ENCODE measurements at places on chromosomes 11 and 22. TPM values are rescaled to one million over a fixed set of nuclear protein-coding genes. Genes with fewer than 3 reads are reported as not detected.
A peak's percentile ranks its signal among the peaks of the same experiment; 100 is the strongest.

TOB2 gene
- 17.1 TPM for polyA plus RNA-seq

PRR5 gene
- polyA plus RNA-seq: 17.9 TPM

SUSD2 gene
- polyA plus RNA-seq: 3.2 TPM

DNA sequence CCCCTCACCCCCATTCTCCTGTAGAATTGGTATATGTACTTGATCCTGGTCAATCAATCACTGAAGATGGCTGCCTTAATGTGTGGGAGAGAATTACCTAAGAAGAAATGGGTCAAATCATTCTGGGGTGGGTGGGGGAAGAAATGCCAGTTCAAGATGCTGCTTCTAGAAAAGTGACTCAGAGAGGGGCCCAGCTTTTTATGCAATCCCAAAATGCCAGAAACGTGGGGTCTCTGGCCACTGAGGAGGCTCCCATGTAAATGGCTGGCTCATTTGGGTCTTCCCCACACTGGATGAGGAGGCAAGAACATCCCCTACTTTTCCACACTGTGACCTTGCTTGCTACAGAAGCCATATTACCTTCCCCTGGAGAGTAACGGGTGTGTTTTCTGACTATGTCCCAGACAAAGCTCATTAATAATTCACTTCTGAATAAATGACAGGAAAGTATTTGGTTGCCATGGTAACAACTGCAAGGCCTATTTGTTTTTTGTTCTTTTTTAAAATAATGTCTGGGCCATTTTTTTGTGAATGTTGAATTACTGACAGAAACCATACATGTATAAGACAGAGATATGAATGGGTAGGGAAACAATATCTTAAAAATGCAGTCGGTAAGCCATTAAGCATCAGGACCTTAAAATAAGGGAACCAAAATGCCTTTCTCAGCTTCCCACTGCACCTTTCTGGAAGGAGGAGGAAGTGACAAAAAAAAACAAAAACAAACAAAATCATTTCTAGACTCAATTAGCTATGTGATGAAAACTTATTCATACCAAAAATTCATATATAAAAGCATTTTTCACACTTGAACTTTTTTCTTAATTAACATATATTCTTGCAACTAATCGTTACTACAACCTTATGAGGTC, 32.0 kb downstream of the SLC1A2 start:
- no peak overlapping the region for H3K27ac ChIP-seq
- DNase-seq: peak; percentile 51
- H3K4me3 ChIP-seq: no peak overlapping the region
- no peaks in the 10 kb centered on the region for H3K36me3 ChIP-seq
- H3K27me3 ChIP-seq: no peaks in the 10 kb centered on the region

- peaks cover 35% of the 10 kb centered on the region for H3K36me3 ChIP-seq
- no peaks in the 10 kb centered on the region for H3K27me3 ChIP-seq
- H3K27ac ChIP-seq: peak overlapping the region; percentile 78
- peak overlapping the region; percentile 64 for H3K4me3 ChIP-seq
- DNase-seq: peak; percentile 49
- H3K4me1 ChIP-seq: peaks cover 46% of the 10 kb centered on the region
These were observed 512 bp downstream of the SH3BP1 start for GRCh38 chr22:37639771-37640590.

GRCh38 chr22:30024231-30024630, 56.0 kb upstream of the HORMAD2 start:
- peaks cover 100% of the 10 kb centered on the region for H3K36me3 ChIP-seq
- H3K27ac ChIP-seq: peak overlapping the region; percentile 67
- no peak for DNase-seq
- no peaks in the 10 kb centered on the region for H3K27me3 ChIP-seq
- peaks cover 63% of the 10 kb centered on the region for H3K4me1 ChIP-seq
- no peak overlapping the region for H3K4me3 ChIP-seq

Measured in stomach (tissue), 19 donors.